Cardiac septum (tissue), 1 donor: ENCODE measurements at places on chromosomes 1 and 21. TPM values are rescaled to one million over a fixed set of nuclear protein-coding genes. Genes with fewer than 3 reads are reported as not detected.

Gene CNR2
- total RNA-seq, result not detected

Gene PER3
- total RNA-seq, result 24.0 TPM

Gene TMIGD3
- total RNA-seq, result 0.32 TPM

Gene KCND3
- 14.2 TPM for total RNA-seq

Gene AUNIP
- total RNA-seq, result not detected

Gene FGR
- 3.8 TPM for total RNA-seq

Gene C1orf115
- total RNA-seq, result 5.5 TPM

GRCh38 chr1:40851643-40852042, 10.5 kb downstream of the CITED4 start:
- no peak for DNase-seq

- no peak for DNase-seq
These were observed 129.2 kb downstream of the RGS21 start for GRCh38 chr1:192445839-192446489.

DNA sequence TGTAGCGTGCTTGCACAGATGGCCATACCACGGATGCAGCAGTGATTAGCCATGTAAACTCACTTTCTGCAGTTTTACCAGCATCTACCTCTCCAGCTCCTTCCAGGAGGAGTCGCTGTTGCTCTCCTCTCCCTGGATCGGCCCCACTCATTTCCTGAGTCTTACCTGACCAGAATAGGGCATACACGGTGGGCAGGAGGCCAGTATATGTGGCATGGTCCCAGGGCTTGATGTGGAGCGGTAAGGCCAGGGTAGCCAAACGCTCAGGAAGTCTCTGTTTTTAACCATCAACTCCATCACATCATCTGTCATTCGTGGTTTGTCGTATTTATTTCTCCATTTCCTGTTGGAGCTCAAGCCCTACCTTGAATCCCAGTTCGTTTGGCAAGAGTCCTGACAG, 163.4 kb upstream of the USP24 start:
- no peak for DNase-seq

DNA sequence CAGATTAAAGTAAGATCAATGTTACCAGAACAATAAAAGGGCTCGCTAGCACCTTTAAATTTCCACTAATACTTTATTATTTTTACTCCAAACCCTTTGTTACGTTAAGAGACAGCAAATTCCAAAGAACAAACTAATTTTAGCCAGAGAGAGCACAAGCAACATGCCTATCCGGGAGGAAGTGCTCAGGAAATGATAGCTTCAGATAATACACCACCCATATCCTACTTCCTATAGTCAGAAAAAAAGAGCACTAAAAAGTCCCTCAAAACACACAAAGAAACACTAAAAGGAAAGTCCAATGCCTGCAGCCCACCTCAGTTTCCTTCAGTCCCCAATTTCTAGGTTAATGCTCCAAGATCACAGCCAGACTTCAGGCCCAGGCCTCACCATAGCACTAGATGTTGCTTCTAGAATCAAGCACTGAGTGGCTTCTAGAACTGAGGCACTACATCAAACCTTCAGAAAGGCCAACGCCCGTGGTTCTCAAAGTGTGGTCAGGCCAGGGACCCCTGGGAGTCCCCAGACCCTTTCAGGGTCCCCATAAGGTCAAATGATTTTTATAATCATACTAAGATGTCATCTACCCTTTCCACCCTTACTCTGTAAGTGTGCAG, 142.6 kb downstream of the PSMG1 start:
- DNase-seq, result no peak

DNA sequence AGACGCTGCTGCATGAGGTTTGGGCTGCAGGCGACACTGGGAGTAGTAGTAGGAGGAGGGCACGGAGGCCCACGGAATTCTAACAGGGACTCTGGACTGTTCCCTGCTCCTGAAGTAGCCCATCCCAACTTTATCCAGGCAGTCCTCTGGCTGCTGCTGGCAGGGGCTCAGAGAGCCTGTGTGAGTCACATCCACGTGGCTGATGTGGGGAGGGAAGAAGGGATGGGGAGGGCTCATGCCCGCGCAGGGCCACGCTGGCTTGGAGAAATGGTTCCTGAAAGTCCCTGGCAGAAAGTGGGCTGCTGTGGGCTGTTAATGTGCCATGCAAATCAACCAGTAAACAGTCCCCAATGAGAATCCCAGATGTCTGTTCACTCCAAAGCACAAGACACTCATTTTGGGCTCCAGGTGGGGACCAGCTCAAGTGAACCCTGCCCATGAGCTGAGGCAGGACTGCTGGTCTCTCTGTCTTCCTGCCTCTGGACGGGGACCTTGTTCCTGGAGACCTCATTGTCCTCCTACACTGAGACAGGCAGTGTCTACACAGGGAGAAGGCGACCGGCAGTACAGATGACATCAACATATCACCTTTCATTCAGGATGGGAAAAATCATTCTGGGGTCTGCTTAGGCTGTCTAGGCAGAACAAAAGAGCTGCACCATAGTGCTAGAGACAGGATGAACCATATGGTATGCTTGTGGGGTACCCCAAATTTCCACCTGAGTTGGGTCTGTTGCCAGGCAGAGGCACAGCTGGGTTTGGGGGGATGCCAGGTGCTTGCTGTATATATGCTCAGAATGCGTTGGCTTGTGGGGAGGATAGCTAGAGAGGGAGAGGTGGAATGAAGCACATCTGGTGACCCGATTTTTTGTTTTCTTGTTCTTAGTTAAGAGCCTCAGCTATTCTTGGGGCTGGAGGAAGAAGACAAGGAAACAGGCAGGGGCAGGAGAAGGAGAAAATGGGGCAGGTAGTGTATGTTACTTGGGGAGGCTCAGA, 57.9 kb upstream of the FMOD start:
- DNase-seq, result peak; percentile 90

- DNase-seq, result no peak
These were observed 577.2 kb upstream of the ZRANB2 start for GRCh38 chr1:71657891-71658679.

DNA sequence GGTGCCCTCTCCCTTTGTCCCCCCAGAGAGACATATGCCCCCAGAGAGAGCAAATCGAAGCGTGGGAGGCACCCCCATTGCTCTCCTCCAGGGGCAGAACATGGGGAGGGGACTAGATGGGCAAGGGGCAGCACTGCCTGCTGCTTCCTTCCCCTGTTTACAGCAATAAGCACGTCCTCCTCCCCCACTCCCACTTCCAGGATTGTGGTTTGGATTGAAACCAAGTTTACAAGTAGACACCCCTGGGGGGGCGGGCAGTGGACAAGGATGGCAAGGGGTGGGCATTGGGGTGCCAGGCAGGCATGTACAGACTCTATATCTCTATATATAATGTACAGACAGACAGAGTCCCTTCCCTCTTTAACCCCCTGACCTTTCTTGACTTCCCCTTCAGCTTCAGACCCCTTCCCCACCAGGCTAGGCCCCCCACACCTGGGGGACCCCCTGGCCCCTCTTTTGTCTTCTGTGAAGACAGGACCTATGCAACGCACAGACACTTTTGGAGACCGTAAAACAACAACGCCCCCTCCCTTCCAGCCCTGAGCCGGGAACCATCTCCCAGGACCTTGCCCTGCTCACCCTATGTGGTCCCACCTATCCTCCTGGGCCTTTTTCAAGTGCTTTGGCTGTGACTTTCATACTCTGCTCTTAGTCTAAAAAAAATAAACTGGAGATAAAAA, 8.4 kb downstream of the EFNA3 start:
- DNase-seq, result no peak

DNA sequence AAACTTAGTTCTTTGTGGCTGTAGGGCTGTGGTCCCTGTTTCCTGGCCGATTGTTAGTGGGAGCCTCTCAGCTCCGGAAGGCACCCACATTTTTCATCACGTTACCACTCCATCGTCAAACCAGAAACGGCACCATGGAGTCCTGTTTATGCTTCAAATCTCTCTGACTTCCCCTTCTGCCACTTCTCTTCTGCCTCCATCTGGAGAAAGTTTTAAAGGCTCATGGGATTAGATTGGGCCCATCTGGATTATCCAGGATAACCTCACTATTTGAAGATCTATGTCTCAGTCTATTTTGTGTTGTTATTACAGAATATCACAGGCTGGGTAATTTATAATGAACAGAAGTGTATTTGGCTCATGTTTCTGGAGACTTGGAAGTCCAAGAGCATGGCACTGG, 19.3 kb upstream of the IL22RA1 start:
- DNase-seq, result no peak
